ENCODE measurements at places on chromosomes 16 and 17.

- DNase-seq = no peak
Measured at GRCh38 chr17:71444078-71444477, 676.7 kb upstream of the SOX9 start.

DNA sequence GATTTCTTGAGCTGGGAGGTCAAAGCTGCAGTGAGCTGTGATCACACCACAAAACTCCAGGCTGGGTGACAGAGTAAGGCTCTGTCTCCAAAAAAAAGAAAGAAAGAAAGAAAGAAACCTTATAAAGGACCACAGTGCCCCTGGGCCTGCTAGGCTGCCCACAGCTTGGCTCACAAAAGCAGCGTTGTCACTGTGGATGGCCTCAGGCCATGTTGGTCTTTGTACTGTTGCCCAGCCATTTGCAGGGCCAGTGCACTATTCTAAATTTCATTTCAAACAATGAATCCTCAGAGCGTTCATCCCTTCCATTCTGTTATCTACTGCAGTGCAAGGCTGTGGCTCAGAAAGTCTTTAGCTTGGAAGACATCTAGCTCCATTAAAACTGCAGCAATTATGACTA, 208.4 kb downstream of the SLC39A11 start:
- no peak for DNase-seq

GRCh38 chr17:74856112-74856511, 3.6 kb downstream of the GRIN2C start:
- DNase-seq = no peak

- no peak for DNase-seq
Measured at GRCh38 chr16:66169817-66170216, 196.7 kb upstream of the CDH5 start.

GRCh38 chr16:63982110-63982509, 1139.8 kb downstream of the CDH11 start:
- no peak for DNase-seq

DNA sequence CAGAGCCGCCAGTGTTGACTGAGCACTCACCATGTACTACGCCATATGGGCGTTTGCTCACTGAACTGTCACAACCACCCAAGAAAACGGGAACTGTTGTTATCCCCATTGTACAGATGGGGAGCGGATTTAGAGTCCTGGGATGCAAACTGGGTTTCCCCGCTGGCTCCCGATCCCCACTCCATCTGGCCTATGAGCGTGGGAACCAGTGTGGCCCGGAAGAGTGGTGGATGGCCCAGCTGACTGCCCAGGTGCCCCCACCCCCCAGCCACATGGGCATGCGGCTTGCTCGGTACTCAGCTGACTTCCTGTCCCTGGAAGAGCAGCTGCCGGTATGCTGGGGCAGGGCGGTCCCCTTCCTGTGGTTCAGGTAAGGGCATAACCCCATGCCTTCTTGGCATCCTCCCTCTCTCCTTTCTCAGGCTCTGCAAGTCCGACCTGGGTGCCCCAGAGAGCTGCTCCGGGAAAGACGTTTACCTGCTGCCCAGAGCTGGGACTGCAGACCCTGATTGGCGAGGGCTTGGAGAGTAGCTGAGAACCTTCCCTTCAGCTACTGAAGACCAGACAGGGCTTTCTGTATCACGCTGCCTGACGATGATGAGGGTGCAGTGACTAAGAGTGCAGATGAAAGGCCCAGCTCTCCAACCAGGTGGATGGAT, 16.2 kb downstream of the SOCS3 start:
- DNase-seq = no peak

DNA sequence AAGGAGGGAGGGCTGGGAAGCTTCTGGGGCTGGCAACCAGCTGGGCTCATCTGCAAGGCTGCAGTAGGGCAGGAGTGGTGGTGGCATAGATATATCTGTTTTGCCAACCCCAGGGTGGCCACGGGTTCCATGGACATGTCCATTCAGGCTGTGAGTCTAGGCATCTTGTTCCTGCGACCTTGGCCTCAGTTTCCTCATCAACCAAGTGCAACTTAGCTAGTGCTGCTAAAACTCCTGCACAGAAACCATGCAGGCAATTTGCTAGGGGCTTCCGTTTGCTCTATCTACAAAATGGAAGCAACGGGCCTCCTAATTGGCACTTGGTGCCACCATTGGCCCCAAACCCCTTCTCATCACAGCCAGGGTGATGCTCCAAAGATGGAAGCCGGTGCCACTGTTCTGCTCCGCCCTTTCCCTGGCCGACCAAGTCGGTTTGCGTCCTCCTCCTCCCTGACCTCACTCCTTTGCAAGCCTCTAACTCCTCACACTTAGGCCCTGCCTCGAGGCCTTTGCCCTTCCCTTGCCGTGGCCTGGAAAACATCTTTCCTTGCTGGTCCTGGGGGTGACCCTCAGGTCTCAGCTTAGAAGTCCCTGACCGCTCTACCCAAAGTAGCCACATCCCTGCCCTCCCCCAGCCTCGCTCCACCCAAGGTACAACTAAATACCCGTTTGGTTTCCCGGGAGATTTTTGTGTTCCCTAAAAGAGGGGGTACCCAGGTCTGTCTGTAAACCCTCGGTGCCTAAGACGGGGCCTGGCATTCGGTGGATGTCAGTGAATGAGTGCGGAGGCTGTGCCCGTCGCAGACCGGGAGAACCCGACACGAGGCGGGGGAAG, 1.2 kb downstream of the SREBF1 start:
- no peak for DNase-seq

- DNase-seq = peak; percentile 71
Measured at GRCh38 chr17:45296003-45296832, 20.6 kb downstream of the MAP3K14 start.

DNA sequence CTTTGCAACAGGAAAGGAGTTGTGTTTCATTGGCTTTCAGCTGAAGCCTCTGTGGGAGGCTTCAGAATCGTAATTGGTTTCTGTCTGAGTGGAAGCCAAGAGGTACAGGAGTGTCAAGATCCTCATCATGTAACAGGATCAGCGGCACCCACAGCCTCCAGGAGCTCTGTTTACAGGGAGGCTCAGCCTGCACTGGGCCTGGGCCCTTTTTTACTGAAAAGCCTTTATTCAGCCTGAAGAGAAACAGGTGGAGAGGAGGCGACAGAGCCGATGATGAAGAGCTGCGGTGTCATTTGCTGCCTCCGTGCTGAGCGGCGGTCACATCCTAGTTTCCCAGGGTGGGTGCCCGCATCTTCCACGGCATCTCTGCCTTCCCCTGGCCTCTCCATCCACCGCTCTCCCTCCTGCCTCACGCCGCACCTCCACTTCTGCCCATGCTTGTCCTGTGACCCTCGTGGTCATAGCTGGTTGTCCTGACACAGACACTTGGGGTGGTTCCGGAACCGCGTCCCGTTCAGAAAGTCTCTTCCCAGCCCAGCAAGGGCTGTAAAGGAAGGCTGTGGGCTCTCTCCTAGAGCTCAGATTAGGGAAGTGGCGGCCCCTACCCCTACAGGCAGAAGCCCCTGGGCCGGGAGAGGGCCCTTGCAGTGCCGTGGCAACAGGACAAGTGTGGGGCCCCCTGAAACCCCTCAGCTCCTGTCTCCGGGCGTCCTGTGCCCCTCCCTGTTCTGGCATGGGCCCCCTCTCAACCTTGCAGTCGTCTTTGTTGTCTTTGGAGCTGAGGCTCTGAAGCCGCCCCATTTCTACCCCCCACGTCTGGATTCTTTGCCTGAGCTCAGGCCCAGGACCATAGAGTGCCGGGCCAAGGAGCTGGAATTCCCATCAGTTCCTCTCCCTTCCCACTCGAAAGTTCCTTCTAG, 53.9 kb upstream of the CHMP6 start:
- DNase-seq = no peak

DNA sequence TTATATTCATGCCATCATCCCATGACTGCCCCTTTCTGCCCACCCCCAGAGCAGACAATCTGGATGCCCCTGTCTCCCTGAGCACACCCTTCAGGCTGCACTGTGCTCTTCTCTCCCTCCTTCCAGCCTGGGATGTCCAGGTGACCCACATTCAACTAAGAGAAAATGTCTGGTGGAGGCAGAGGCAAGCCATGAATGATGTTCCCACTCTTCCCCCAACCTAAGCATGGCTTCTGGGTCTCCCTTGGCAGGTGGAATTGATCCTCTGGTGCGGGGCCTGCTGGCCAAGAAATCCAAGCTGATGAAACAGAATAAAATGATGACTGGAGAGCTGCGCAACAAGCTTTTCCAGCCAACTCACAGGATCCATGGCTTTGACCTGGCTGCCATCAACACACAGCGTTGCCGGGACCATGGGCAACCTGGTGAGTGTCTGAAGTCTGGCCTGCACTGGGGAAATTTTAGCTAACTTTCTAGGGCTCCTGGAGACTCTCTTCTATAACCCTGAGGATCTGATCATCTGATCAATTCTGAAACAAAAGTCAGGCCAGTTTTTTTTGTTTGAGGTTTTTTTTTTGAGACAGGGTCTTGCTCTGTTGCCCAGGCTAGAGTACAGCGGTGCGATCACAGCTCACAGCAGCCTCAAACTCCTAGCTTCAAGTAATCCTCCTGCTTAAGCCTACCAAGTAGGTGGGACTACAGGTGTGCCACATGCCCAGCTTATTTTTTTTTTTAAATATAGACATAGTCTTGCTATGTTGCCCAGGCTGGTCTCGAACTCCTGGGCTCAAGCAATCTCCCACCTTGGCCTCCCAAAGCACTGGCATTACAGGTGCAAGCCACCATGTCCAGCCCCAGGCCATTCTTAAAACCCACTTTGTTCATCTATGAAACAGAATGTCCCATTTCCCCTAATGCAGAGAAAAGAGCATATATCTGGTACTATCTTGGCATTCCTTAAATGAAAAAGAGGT, 14.5 kb downstream of the MPO start:
- no peak for DNase-seq

DNA sequence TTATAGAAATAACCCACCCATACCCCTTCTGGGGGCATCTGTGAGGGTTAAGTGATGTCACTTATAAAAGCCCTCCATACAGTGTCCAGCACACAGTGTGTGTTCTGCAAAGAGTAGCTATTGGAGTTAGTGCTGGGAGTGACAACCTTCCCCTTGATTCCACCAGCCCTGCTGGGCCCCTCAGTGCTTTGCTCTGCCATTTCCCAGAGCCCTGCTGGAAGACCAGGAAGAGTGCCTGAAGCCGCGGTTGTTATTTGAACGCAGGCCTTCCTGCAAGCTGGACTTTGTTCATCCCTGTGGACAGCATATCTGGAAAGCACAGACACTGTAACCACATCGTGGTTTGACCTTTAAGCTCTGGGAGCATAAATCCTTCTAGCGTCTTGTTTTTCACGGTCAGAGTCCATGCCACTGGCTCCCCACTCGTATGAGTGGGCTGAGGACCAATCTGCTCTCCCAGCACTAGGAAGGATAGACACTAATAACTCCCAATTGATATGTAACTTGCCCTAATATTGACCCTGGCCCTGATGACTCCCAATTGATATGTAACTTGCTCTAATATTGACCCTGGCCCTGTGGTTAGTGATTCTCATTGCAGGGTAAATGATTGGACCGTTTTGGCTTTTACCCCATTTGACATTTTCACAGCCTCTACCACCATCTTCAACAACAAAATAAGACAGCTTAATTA, 297.1 kb upstream of the MAF start:
- DNase-seq = no peak

- DNase-seq = no peak
Measured at GRCh38 chr16:84535408-84535807, 30.9 kb upstream of the MEAK7 start.

DNA sequence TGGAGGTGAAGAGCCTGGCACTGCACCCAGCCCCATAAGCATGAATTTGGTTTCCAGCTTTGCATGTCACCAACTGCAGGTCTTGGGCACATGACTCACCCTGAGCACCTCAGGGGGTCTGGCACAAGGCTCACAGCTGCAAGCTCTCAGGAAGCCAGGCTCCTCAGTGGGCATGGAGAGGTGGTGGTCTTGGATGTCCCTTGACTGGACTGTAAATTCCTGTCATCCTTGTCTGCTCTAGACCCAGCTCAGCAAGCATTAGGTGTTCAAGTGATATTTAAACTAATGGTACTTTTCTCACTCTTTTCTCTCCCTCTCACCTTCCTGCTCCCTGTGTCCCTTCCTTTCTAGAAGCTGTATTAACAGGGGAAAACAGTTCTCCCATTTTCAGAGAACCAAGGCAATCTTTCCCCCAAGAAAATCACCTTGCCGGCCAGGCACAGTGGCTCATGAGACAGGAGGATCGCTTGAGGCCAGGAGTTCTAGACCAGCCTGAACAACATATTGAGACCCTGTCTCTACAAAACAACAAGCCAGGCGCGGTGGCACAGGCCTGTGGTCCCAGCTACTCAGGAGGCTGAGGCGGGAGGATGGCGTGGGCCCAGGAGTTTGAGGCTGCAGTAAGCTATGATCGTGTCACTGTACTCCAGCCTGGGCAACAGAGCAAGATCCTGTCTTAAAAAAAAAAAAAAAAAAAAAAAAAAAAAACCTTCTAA, 5.1 kb upstream of the KIFC3 start:
- no peak for DNase-seq

GRCh38 chr16:86833136-86833535, 254.8 kb downstream of the FOXL1 start:
- DNase-seq = no peak

DNA sequence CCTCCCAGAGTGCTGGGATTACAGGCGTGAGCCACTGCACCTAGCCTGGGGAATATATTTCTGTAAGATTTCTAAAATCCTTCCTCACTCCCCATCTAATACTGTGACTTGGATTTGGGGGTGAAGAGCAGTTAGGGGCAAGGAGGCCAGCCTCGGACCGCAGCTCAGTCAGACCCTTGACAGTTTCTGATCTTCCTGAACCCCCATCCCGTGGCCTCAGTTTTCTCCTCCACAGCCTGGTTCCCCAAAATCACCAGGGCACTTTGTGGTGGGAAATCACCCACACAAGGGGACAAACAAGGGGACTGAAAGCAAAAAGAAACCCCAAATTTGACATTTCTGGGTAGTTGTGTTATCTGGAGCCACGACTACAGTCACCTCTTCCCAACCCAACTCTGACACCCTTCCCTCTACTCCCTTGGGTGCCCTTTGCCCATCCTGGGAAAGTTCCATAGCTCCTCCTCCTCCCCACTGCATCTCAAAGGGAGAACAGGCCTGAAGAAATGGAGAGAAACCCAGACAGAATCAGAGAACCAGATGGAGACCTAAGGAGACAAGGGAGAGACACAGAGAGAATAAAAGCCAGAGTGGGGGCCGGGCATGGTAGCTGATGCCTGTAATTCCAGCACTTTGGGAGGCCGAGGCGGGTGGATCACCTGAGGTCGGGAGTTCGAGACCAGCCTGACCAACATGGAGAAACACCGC, 2.8 kb upstream of the STAT5A start:
- DNase-seq = no peak

GRCh38 chr17:64491034-64491860, 5.6 kb downstream of the POLG2 start:
- peak; percentile 30 for DNase-seq

DNA sequence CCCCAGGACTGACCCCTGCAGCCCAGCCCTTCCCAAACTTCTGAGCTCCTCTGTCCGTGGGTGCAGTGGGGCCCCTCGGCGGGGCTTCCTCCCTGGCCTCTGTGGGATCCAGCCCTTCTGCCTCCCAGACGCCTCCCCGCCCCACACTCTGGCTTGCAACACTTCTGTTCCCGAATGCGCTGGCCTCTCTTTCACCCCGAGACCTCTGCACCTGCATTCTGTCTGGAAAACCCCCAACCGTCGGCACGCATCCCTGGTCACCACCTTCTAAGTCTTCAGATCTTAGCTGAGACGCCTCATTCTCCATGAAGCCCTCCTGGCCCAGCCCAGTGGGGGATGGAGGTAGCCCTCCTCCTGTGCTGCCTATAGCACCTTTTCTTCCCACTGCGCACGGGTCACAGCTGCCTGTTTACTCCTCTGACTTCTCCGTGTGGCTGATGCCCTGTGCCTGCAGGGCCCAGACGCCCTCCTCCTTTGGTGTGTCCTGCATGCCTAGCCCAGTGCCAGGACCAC, 26.4 kb downstream of the TMEM235 start:
- DNase-seq = no peak
